WTC11 (cell line): ENCODE measurements at places on chromosomes 4 and X.
A peak's percentile ranks its signal among the peaks of the same experiment; 100 is the strongest.

DNA sequence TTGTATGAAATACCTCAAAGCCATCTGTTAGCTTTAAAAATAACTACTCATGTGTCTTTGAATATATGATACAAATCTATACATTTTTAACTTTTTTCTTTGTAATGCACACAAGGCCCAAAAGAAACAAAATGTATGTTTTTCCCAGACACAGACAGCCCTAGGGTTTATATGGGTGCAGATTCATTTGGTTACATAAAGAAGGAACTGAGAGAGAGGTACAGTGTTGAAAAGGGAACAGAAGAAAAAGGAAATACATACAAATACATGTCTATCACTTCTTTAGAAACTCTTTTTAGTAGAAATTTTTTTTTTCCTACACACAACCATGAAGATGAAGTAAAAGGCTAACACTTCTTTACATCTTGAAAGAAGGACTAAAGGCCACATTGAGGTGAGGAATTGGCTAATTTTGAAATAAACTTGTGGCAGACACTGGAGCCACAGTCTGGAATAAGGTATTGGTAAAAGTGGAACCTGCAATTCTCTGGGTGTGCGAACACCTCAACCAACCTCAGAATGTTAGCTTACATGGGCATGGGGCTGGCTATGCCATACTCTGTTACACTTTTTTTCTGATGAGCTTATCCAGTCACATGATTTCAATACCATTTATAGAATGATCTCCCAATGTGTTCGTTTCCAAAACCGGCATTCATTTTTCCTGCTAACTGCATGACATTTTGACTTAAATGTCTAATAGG lies 67.9 kb downstream of the FAM47C start:
- no peak for DNase-seq

GRCh38 chr4:69838977-69839376 lies 21.0 kb downstream of the SULT1E1 start:
- DNase-seq, result no peak

- DNase-seq, result no peak
These were observed 301.2 kb downstream of the PACRGL start for GRCh38 chr4:21001490-21001889.

- no peak for DNase-seq
These were observed 14.8 kb downstream of the SHROOM3 start for GRCh38 chr4:76449833-76450232.

GRCh38 chrX:22164770-22165388 lies 107.8 kb upstream of the CBLL2 start:
- DNase-seq, result no peak

GRCh38 chr4:113908829-113909228 lies 70.6 kb downstream of the ARSJ start:
- DNase-seq, result no peak

DNA sequence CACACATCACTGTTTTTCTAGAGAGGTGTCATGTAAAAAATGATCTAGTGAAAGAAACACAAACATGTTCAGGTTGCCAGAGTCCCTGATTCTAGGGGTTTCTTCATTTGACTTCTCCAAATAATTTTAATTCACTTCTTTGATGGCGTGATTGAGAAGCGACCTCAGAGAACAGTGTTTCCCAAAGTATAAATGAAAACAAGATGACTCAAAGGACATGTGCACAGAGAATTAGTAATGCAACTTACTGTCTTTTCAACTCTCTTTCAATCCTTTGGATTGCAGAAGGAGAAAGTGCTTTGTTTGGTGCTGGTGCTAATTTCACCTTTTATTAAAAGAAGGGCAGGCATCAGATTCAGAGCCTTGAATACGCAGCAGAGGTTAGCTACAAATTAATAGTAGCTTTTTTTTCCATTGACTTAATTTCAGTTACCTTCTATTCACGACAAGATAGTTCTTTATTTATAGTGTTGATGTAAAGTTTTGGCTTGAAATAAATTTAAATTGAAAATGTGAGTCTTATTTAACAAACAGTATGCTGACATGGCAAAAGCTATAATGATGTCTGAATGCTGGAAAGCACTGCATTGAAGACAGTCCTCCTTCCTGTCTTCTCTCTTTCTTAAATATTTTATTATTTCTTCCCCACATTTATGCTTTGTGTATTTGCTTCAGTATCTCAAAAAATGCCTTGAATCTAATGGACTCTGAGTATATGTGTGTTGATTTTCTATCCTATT lies 85.1 kb downstream of the SLC10A7 start:
- no peak for DNase-seq

- DNase-seq, result no peak
These were observed 41.0 kb upstream of the UCP1 start for GRCh38 chr4:140609548-140610425.

- DNase-seq, result no peak
These were observed 33.6 kb downstream of the CLCN4 start for GRCh38 chrX:10190367-10190766.

DNA sequence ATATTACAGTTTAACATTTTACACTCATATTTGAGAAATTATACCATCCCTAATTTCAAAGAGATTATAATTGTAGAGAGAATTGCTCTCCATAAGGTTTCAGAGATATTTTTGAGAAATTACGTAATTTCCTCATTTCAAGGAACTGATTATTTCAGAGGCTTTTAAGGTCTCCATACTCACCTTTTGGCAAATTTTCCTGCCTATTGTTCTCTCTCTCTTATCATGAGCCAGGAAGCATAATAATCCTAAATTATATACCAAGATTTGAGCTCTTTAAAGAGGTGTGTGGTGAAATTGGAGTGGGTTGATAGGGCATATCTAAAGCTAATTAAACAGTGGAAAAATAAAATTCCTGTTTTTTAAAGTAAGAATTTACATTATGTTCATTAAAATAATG lies 248.9 kb upstream of the FTHL17 start:
- no peak for DNase-seq

GRCh38 chr4:27057662-27058061 lies 197.0 kb downstream of the STIM2 start:
- DNase-seq, result no peak

- no peak for DNase-seq
These were observed 56.0 kb downstream of the RAI2 start for GRCh38 chrX:17805120-17805519.

DNA sequence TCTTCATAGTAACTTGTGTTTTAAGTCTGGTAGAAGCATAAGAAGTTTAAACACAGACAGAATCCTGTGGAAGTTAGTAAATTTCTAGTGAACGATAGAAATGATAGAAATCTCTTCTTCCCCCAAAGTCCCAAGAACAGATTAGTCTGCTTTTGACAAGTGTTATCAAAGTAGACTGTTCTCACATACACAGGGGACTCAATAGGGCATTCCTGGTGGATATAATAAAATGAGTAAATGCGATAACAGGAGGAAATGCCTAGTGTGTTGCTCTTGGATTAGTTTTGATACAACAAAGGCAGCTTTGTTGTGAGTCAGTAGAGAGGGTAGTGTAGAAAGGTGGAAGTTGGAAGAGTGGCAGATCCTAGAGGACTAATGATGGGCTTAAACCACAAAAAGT lies 43.5 kb downstream of the CLCN3 start:
- DNase-seq, result no peak

DNA sequence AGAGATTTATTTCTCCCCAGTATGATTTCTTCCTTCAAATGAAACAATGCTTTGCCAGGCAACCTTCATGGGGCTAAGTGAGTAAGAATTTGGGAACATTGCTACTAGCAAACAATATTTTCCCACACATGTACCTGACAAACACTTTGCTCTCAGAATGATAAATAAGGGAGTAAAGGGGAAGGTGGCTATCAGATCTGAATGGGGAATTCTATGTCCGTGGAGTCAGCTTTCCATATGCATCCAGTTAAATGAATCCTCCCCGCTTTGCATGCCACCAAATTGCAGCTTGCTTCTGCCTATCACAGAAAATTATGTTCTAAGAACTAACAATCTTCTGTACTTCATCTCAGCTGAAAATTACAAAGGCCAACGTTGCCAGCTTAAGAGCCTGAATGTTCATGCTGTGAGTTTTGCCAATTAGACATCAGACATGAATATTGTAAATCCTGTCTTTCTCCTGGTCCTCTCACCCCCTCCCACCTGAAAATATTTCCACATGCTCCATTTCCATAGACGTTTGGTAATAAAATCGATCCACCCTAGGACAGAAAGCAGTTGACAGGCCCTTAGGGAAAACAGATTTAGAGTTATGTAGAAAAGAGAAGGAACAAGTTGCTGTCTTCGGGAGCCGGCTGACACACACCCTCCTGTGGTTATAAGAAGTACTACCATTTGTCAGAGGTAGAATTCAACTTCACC lies 6.3 kb downstream of the MEPE start:
- no peak for DNase-seq

DNA sequence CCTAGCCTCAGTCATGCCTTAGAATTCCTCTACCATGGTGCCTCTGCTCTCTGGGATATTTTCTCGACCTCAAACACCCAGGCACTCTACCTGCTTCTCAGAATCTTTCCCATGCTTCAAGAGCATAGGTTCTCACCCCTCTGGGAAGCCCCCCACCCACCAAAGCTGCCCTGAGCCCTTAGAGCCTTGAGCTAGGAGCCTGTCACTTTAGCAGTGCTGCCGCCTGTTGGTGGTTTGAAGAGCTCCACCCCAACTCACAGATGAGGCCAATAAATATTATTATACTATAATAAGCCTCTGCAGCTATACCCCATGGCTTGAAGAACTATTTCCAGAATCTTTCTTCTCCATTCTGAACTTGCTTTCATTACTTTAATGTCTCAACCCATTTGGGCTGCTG lies 109.7 kb downstream of the RTL5 start:
- DNase-seq, result peak; percentile 47

GRCh38 chrX:109294097-109294814 lies 187.6 kb downstream of the GUCY2F start:
- DNase-seq, result no peak

GRCh38 chrX:55004231-55004630 lies 4.1 kb downstream of the APEX2 start:
- no peak for DNase-seq

DNA sequence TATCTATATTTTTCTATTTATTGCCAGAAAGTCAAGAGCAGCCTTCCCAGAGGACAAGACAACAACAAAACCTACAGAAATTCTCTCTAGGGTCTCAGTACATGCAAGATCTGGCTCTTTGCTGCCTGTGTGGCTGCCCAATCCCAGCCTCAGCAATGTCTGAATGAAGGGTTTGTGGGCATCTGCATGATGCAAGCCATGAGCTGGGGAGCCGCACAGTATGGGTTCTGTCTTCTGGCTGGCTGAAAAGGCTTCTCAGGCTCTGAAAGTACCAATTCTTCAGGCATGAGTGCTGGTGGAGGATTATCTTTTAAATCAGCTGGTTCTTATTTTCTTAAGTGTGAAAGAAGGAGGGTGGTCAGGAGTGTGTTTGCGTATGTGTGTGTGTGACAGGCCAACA lies 104.6 kb downstream of the PDGFRA start:
- DNase-seq, result no peak

DNA sequence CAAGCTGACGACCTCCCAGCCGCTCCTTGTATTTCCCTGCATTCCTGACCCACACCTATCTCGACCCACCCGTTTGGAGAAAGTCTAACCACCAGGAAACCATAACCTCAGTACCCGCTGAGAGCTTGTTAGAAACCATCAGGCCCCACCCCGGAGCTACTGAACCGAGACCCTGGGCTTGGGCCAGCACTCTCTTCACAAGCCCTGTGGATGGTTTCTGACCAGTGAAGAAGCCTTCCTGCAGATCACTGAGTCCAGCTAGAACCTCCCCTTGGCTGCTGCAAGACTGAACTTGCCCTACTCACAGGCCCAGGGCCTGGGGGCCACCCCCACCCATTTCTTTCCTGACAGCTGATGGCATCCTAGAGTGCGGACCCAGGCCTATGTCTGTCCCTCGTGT lies 26.6 kb upstream of the ZNF185 start:
- no peak for DNase-seq

DNA sequence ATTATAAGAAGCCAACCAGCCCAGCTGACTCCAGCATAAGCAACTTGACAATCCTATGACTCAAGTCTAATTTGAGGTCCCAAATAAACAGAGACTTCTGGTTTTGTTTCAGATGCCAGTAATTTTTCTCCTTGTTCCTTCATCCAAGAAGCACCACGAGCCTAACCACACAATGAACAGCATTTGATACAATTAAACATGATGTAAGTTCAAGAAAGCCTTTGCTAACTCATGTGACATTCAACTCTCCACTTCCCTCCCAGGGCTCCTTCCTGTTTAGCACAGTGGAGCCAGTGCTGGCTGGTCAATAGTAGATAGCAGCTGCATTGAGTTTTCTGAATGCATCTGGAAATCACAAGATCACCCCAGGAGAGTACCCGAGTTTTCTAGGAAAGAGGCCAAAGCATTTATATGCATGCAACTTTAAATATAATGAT lies 206.3 kb downstream of the ARHGAP24 start:
- DNase-seq, result no peak

DNA sequence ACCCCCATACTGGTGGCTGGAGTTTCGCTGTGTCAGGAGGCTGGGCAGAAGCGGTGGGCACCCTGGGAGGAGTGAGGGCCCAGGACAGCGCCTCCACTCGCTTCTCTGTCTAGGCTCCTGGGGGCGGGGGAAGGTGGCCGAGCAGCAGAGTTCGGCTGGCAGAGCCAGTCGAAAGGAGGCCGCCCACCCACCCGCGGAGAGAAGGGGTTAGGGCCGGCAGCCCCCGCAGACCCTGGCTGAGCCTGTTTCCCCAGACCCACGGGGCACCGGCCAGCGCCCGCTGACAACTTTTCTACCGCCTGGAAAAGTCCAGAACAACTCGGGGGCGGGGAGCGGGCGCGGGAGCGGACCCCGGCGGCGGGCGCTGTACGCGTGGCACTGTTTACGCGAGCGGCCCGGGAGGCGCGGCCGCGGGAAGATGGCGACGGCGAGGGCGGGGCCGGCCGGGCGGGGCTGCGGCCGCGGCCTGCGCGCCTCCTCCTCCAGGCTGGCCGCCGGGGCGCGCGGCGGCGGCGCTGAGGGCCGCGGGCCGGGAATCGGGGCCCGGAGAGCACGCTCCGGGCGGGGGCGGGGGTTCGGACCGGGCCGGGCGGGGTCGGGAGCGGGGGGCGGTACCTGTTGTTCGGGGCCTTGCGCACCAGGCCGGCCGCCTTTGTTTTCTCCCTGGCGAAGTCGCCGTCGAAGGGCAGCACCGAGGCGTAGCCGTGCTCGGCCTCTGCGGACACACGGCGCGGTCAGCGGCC lies 628 bp downstream of the MXD4 start:
- peak; percentile 48 for DNase-seq

DNA sequence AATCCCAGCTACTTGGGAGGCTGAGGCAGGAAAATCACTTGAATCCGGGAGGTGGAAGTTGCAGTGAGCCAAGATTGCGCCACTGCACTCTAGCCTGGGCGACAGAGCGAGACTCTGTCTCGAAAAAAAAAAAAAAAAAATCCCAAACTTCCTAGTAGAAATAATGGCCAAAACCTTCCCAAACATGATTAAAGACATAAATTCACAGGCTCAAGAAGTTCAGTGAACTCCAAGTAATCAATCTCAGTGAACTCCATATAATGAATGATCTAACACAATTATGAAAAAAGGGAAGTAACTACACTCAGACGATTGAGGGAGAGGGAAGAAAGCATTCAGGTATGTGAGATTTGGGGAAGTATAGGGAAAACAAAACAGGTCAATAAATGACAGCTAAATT lies 6.5 kb downstream of the FUNDC1 start:
- no peak for DNase-seq

- DNase-seq, result no peak
These were observed 59.7 kb downstream of the RWDD4 start for GRCh38 chr4:183599284-183599683.
